Left ventricle myocardium inferior (tissue), 1 donor: ENCODE measurements at places on chromosomes 3 and 15. TPM values are rescaled to one million over a fixed set of nuclear protein-coding genes. Genes with fewer than 3 reads are reported as not detected.

DNA sequence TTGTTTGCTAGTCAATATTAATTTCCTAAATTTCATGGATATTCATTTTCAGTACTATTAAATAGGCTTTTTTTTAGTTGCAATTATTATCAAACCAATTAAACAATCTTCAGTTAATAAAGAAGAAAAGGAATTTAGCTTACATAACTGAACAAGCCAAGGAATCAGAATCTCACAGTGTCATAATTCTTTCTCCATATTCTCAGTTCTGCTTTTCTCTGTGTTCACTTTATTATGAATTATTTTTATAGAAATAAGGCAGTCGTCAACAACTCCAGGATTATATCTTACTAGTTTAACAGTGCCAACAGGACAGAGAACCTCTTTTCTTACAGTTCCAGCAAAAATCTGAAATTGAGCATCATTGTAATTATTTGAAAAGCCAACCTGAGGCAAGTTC is 221.7 kb downstream of the CGGBP1 start:
- no peak for DNase-seq
- H3K4me3 ChIP-seq, result no peak overlapping the region
- H3K27me3 ChIP-seq, result no peaks in the 10 kb centered on the region
- no peak overlapping the region for H3K27ac ChIP-seq
- no peaks in the 10 kb centered on the region for H3K36me3 ChIP-seq

DNA sequence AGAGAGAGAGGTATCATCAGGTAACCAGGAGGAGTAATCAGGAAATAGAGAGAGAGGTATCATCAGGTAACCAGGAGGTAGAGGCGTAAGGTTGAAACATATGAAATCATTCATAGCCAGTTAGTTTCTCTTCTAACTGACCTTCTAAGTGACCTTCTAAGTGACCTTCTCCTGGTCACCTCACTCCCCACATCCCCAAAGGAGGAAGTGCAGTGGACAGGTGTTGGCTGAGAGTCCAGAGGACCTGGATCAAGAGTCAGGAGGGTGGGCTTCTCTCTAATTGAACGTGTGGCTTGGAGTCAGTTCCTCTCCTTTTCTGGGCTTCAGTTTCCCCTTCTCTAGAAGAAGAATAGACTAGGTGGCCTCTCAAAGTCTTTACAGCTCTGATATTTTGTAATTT is 121.3 kb upstream of the DLG1 start:
- no peaks in the 10 kb centered on the region for H3K36me3 ChIP-seq
- H3K27ac ChIP-seq, result peak overlapping the region; percentile 63
- DNase-seq, result no peak
- no peaks in the 10 kb centered on the region for H3K27me3 ChIP-seq
- H3K4me3 ChIP-seq, result no peak overlapping the region

The P2RY14 gene
- total RNA-seq, result 2.9 TPM

The ZPLD1 gene
- not detected for total RNA-seq
